NCI-H146 (cell line): ENCODE measurements at places on chromosomes 4 and X.

- no peak for DNase-seq
Measured at GRCh38 chr4:139886798-139887197, 221.2 kb downstream of the MGST2 start.

GRCh38 chrX:153957224-153957623, 12.8 kb upstream of the RENBP start:
- no peak for DNase-seq

- no peak for DNase-seq
Measured at GRCh38 chr4:148441624-148441985, 609 bp downstream of the NR3C2 start.

DNA sequence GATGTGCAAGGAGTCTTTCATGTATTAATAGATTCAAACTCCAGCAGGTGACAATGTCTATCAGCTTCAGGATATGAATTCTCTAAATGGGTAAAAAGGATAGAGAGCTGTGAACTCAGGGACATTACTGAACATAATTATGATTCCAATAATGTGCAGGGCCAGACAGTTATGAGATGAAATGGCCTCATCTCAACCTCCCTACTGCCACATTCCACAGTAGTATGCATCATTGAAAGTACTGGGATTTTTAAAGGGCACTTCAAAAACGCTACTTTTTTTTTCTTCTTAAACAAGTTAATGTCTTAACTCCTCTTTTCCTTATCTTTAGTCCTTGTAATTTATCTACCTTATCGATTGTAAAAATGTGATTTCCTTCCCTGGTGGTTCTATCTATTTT, 202.0 kb downstream of the APBB2 start:
- no peak for DNase-seq

GRCh38 chr4:147737623-147738022, 5.7 kb downstream of the ARHGAP10 start:
- DNase-seq = peak; percentile 2

DNA sequence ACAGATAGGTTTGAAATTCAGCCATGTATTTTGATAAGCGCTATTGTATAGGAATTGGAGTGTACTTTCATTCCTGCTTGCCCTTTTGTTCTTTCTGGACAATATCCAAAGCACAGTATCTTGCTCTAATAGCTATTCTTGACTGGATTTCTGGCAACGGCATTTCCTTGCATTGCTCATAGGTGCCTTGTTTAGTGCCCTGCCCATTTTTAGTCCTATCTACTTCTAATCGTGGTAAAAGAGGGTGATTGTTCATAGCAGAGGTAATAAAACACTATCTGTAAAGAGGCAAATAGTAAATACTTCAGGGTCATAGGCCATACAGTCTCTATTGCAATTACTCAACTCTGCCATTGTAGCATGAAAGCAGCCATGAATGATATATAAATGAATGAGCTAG, 155.9 kb downstream of the IL1RAPL2 start:
- no peak for DNase-seq

DNA sequence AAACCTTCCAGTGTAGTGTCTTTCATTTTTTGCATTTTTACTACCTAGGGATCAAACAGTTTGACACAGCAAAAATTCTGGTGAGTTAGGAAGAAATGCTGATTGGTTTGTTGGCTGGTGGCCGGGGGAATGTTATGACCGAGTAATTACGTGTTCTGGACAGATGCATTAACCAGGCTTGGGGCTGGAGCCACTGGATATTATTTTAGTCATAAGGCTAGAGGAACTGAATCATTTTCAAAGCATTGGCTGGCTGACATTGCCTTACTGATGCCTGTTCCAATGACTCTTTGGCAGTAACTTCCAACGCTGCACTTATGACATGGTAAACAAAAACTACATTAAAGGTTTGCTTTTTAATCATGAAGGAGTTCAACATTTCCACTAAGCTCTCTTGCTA, 84.6 kb downstream of the FBXO8 start:
- DNase-seq = no peak

DNA sequence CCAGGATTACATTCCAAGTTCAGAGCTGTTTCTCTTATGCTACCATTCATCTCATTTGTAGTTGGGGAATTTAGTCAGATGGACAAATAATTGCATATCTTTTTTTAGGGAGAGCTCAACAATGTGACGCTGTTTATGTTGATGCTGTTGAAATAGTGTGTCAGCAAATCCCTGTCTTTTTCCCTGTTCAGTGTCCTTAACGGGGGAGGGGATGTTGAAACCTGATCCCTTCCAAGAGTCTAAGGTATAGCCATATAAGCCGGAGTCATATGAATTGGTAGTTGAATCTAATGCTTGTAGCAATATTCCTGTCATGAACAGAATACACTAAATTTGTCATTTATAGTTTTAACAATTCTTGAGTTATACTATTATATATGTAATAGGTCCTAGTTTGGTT, 293.5 kb upstream of the FAT1 start:
- no peak for DNase-seq
